Effector memory CD8-positive, alpha-beta T cell (primary cell): ENCODE measurements at places on chromosomes 6 and 20.

- no peak for DNase-seq
These were observed 90.9 kb downstream of the CEP162 start for GRCh38 chr6:84136364-84137050.

DNA sequence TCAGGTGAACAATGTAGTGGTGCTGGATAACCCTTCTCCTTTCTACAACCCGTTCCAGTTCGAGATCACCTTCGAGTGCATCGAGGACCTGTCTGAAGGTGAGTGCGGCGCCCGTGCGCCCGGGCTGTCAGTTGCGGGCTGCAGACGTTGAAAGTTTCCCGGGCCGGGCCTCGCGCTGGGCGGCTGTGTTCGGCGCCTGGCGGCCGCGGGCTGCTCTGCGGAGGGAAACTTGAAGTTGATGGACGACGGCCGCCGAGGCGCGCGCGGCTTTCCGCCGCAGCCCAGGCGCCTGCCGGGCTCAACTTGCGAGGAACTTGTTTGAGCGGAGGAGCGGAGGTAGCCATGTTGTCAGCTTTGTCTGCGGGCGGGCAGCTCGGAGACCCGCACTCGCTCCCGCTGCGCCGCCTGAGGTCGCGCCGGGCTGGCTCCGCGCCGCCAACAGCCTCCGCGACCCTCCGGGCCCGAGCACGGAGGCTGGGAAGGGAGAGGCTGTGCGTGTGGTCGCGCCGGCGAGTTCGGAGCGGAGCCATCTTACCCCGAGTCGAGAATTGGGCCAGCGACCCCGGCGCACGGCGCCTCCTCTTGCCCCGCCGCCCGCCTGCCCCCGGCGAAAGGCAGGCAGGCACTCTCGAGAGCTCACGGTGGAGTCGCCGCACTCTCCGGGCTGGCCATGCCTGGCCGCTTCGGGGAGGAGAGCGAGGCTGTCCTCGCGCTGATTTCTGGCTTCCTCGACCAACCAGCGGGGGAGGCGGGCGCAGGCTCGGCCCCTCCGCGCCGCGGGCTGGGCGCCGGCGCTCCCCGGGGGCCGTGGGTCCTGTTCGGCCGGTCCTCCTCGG lies 691 bp downstream of the ASF1A start:
- peak; percentile 67 for DNase-seq

GRCh38 chr20:6440443-6440799 lies 317.6 kb upstream of the FERMT1 start:
- no peak for DNase-seq

DNA sequence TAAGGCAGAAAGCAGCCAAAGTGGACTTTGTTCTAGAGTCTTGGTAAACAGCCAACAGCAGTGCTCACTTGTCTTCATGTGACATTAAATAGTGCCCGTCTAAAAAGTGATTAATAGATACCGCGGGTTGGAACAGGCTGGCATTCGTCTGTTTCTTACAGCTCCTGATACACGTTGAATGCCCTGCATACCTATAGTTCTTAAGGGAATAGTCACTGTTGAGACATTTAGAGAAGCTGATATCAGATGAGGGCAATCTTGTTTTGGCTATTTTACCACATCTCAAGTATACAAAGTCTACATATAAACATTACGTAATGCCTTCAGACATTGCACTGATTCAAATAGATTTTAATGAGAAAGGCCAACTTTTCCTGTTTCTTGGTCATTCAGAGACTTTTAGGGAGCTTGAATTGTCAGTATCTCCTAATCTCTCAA lies 374.9 kb upstream of the FLRT3 start:
- DNase-seq, result no peak

GRCh38 chr20:48149902-48150301 lies 364.6 kb upstream of the SULF2 start:
- no peak for DNase-seq

DNA sequence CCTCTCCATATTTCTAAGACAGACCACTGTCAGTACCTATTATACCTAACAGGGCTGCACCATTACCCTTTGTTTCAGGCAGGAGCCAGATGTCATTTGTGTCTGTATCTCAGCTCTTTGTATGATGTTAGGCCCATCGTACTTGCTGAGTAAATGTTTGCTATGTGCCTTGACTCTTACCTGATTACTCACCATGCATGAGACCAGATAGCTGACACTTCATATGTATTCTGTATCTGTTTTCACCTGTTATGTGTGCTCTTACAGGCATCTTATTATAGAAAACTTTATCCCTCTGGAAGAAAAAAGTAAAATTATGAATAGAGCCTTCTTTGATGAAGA lies 31.7 kb upstream of the ASXL1 start:
- DNase-seq, result no peak

DNA sequence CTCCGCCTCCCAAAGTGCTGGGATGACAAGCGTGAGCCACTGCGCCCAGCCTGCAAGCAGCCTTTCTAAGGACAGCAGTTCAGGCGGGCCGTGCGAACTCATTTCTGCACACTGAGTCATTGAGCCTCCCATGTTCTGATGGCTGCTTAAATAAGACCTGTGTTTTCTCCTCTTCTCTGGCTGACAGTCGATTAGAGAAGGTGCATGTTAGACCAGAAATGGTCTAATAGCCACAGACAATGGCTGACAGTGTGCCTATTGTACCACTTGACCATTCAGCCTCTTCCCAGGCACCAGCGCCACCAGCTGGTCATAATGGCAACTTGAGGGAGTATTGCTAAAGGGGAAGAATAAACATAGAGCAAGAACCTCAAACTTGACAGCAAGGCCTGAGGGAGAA lies 6.2 kb downstream of the CST11 start:
- no peak for DNase-seq

GRCh38 chr6:15528870-15529269 lies 134.0 kb downstream of the DTNBP1 start:
- DNase-seq, result no peak

GRCh38 chr20:33602826-33603590 lies 59.1 kb upstream of the C20orf144 start:
- DNase-seq, result no peak

DNA sequence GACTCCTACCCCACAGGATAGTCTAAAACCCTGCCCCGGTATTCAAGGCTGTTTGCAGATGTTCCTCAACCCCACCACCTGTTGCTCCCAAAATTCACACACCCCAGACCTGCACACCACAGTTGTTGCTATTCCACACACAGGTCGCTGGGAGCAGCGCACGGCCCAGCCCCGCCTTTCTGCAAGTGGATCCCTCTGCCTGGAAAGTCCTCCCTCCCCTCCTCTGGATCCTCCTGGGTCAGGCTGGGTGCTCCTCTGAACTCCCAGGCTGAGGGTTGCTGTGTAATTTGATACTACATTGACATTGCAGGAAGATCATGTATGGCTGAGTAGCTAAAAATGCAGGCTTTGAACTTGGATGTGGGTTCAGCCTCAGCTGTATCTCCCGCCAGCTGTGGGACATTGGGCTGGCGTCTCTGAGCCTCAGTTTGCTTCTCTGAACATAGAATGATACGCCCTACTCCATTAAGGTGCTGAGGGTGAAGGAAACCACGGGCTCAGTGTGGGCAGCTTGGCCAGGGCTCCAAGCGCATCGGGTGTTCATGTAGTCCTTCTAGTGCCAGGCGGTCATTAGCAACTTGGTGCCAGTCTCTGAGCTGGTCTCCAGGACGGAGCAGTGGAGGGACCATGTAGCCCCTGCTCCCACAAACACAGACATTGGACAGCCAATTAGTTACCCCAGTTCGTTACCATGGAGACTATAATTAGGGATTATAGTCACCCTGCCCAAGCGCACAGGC lies 13.9 kb upstream of the CCN5 start:
- no peak for DNase-seq

- no peak for DNase-seq
These were observed 4.1 kb downstream of the MDFI start for GRCh38 chr6:41642090-41642959.

- no peak for DNase-seq
These were observed 190.3 kb upstream of the PCSK2 start for GRCh38 chr20:17036541-17036940.

DNA sequence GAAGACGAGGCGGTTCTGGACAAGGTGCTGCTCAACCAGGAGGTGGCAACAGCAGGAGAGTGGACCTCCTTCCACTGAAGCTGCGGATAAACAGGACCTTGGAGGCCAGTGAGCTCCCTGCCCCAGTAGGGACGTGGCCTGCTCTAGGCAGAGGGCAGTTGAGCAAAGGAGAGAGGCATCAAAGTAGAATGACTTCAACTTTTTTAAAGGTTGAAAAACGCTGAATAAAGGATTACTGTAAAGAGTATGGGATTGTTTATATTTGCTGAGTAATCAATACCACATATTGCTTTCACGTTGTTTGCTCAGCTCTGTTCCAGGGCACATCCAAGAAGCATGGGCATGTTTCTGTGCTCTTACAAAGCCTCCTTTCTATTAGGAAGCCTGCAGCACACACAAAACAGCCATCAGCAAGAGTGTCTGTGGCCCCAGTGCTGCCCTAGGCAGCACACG lies 48.1 kb downstream of the ERMARD start:
- DNase-seq, result no peak

GRCh38 chr20:44407402-44408184 lies 52.1 kb downstream of the HNF4A start:
- no peak for DNase-seq

DNA sequence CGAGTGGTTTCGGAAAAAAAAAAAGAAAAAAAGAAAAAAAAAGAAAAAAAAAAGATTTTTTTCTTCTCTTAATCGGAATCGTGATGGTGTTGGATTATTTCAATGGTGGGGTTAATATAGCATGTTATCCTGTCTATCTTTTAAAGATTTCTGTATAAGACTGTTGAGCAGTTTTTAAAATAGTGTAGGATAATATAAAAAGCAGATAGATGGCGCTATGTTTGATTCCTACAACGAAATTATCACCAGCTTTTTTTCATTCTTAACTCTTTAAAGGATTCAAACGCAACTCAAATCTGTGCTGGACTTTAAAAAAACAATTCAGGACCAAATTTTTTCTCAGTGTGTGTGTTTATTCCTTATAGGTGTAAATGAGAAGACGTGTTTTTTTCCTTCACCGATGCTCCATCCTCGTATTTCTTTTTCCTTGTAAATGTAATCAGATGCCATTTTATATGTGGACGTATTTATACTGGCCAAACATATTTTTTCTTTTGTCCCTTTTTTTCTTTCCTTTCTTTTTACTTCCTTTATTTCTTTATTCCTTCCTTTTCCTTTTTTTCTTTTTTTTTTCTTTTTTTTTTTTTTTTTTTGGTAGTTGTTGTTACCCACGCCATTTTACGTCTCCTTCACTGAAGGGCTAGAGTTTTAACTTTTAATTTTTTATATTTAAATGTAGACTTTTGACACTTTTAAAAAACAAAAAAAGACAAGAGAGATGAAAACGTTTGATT lies 3.6 kb downstream of the SOX4 start:
- DNase-seq, result no peak

DNA sequence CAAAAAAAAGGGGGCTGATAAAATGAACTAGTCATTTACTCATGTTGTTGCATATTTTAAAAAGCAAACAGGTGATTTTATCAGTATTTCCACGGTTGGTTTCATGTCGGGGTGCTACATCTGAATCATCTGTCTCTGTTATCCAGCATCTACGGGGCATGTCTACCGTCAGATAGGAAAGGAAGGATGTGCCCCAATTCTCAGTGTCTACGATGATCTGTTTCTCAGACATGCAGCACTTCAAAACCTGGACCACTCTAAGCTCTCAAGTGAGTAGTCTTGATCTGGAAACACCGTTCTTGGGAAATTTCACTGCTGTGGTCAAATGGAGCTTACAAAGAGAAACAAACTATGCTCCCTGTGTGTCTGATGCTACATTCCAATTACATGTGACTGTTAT lies 240.3 kb upstream of the TAB2 start:
- no peak for DNase-seq

DNA sequence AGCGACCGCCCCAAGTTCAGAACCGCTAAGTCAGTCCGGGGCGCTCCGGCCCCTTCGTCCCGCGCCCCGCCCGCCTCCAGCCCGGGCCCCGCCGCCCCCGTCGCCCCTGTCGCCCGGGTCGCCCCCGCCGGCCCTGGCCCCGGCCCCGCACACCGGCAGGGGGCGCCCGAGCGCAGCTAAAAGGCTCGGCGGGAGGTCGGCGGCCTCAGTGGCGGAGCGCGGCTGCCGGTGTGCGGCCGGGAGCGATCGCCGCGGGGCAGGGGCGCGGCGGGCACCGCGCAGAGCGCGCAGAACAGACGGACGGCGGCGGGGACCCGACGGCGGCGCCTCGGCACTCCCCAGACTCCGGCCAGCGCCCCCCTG lies at the start of gene FNDC1:
FNDC1 (plus strand) TSS at position 208 of the 363 bp plus-strand sequence. CDS start 197 bp downstream, outside the sequence.
- DNase-seq, result peak; percentile 30

DNA sequence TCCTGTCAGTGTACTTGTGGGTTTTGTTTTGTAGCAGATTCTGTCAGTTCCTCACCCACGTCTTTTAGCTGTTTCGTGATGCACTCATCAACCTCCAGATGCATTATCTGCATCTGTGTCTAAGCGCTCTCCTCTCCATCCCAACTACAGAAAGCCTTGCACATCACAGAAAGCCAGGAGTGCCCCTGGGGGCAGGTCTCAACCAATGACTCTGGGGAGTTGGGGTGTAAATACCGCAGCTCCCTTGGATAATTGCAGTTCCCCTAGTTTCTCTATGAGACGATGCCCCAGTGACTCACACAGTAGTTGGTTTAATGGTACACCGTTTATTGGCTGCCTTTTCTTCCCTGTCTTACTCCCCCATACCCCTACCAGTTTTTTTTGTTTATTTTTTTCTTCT lies 158.1 kb downstream of the SOX4 start:
- no peak for DNase-seq

DNA sequence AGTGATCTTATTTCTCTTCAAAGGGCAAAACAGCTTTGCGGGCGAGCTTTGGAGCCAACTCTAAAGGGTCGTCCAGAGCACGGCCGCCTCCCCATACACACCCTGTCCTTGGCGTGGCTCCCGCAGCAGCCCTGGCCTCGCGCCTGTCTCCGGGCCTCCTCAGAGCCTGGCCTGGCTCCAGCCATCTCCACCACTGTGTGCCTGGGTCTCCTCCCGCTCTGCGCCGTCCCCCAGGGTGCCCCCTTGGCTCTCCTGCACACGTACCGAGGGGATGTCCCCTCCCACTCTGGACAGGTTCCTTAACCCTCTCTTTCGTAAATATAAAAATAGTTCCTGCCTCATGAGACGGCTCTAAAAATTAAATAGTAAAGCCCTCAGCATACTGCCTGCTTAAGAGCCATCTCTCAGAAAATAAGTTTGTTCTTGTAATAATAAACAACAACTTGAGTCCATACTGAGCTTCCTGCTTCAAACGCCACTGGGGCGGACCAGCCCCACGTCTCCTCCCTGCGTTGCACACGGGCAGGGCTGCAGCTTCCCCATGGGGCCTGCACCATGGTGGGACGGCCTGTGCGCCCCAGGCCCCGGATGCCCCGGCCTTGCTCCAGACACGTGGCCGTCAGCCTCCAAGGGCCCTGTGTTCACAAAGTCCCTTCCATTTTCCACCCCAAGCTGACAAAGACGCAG lies 226.2 kb downstream of the TTLL2 start:
- DNase-seq, result no peak

DNA sequence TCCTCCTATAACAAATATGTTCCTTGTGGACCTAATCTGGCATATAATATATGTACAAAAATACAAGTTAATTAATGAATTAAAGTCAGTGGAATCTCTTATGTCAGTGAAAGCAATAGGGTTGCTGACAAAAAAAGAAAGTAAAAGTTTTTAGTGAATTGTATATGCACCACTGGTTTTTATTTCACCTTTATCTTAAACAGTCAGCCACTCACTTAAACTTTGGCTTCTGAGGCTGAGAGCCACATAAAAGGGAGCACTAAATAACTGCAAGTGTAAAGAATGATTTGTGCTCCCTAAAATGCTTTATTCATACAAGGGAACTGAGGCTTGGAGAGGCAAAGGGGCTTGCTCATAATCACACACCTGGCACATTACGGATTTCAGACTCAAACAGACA lies 9.9 kb upstream of the F13A1 start:
- no peak for DNase-seq

GRCh38 chr20:6599876-6600735 lies 167.4 kb upstream of the BMP2 start:
- DNase-seq, result no peak

GRCh38 chr6:157548635-157549467 lies 167.9 kb downstream of the ZDHHC14 start:
- no peak for DNase-seq
